ENCODE measurements at places on chromosomes 3 and 15.

DNA sequence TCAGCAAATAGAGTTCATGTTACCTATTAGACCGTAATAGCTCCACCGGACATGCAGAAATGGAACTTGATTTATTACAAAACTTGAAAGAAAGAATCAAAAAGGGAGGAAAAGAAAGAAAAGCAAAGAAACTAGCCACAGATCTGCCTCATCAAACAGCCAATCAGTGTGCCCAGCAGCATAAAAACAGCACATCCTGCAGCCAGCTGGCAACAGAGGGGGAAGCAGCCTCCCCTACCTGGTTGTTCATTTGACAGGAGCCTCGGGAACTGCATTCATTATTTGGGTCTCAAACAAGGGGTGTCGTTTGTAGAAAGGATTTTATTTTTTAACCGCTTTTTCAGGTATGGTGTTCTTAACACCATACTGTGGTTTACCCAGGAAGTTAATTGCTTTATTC lies 181.5 kb upstream of the TOPAZ1 start:
- DNase-seq: no peak

- no peak for DNase-seq
Measured at GRCh38 chr3:55585856-55586255, 98.8 kb upstream of the WNT5A start.

DNA sequence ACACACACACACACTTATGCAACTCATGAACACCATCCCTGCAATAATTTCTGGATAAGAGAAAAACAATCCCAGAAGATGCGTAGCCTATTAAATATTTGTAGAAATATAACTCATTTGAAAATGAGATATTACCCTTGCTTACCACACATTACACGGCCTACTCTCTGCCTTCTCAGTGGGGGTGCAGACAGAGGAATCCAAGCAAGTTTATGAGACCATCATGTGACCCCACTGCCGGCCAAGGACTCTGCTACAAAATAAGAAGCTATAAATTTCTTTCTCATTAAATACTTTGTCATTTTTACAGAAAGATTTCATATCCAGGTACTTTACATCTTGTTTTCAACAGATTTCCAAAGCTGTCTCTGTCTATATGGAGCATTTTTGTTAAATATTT lies 286.3 kb downstream of the ZNF385D start:
- peak; percentile 34 for DNase-seq

GRCh38 chr3:99781761-99782160 lies 35.9 kb upstream of the CMSS1 start:
- DNase-seq: no peak

- no peak for DNase-seq
Measured at GRCh38 chr3:196813903-196814302, 53.8 kb upstream of the SENP5 start.

GRCh38 chr3:180180795-180181194 lies 144.1 kb upstream of the PEX5L start:
- DNase-seq: no peak

DNA sequence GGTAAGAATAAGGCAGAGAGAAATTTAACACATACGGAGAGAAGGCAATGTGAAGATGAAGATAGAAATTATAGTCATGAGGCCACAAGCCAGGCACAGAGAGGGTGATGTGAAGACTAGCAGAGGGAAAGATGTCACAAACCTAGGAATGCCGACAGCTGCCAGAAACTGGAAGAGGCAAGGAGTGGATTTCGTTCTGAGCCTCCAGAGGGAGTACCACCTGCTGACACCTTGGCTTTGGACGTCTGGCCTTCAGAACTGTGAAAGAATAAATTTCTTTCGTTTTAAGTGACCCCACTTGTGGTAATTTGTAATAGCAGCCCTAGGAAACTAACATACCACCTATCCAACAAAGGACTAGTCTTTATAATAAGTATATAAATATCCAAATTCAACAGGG lies 5.0 kb upstream of the SGO1 start:
- DNase-seq: no peak

- no peak for DNase-seq
Measured at GRCh38 chr3:9730657-9731205, 804 bp upstream of the BRPF1 start.

DNA sequence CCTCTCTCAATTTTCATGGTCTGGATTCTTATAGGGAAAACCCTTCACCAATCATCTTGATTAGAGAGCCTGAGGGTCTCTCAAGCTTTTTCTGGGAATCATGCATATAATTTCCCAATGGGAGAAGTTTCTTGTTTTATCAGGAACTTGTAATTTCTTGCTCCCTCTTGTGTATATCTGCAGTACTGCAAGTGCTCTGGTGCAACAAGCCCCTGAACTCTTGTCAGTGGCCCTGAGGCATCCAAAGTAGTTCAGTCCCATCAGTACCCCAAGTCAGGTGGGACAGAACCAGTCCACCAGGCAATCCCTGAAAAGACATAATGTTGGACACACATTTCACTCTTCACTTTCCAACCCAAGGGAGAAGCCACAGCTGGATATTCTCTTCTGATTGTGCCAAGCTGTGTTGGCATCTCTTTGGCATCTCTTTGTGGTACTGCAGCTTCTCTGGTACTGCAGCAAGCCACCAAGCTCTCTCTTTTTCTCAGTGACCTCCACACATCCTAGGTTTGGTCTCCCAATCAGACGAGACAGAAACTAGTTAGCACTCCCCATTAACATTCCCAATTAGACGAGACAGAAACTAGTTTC lies 214.5 kb downstream of the ZIC4 start:
- no peak for DNase-seq

DNA sequence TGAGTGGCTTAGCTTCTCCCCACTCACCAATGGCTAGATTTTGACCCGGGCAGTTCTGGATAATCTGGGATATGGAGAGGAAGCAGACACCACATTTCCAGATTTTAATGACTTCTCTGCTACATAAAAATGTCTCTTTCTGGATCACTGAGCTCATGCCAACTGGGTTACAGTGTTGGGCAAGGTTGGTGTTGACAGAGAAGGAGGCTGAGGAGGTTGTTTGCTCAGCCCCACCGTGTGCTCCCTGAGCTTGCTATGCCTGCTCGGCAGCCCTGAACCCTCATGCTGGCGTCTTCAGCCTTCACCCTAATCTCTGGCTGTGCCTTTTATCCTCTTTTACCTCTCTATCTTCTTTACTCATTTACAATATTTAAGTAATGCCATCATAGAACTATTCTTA lies 53.0 kb upstream of the KPNA4 start:
- DNase-seq: no peak

DNA sequence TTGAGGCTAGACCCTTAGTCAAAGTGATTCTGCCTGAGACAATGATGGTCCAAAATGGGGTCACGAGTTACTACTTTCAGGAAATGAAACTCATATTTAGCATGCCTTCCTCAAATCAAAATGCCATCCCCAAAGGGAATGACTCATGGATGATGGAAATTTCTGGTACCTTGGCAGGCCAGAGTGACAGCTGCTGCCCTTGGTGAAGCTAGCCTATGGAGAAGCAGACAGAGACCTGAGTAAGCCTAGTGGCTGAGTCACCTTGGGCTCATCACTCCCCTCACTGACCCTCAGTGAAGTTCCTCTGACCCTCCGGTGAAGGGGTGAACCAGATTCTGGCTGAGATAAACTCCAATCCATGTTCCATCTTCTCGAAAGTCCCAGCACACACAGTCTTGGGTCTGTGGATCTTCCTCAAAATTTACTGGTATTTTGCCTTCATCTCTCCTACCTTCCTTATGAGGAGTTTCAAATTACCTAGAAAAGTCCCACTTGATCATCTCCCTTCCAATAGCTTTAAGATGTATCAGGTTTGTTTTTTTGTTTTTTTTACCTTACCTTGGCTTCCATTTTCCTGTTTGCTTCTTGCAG lies 54.5 kb upstream of the ABHD17C start:
- DNase-seq: no peak

- no peak for DNase-seq
Measured at GRCh38 chr3:140447136-140447535, 230.7 kb upstream of the TRIM42 start.

DNA sequence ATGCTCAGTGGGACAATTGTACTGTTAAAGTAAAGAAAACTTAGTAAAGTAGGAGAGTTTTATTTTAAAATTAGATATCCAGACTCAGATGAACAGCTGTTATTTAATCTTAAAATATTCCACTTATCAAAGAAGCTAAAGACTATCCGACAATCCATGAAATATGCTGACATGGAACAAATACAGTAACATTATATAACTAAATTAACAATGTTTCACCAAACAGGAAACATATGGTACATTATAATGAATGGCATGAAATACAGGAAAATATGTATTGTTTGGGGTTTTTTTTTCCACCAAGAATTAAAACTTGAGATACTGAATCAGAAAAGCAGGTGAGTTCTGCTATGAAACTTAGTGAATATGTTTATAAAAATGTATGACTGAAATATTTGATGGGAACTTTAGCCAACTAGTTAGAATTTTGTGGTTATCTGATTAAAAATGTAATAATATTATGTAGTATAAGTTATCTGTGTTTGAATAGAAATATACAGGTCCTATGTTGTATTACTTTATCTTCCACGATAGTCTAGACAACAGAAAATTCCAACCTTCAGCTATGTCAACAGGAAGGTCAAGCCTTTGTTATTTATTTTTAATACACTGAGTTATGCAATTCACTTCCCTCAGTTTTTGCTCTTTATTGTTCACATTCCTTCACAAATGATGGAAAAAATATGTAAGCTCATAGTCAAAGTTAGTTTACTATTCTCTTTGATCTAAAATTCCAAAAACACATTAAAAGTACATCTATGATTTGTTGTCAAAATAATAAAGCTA lies 72.7 kb downstream of the UACA start:
- no peak for DNase-seq

DNA sequence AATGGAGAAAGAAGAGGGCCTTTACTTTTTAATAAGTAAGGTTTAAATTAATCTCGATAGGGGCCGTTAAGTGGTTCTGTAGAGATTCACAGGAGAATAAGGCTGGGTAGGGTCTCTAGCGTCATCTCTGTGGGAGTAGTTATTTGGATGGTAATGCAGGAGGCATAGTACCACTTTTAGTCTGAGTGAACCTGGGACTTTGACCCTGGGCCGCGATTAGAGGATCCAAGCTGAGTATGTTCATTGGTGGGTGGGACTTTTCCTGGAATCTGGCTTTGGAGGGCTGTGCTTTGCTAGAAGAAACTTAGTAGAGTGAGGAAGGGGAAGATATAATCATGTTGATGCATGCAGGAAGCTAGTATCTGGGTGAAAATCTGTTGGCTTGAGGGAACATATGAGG lies 4.0 kb downstream of the LPP start:
- no peak for DNase-seq

- DNase-seq: no peak
Measured at GRCh38 chr15:38075466-38075865, 141.0 kb downstream of the TMCO5A start.

DNA sequence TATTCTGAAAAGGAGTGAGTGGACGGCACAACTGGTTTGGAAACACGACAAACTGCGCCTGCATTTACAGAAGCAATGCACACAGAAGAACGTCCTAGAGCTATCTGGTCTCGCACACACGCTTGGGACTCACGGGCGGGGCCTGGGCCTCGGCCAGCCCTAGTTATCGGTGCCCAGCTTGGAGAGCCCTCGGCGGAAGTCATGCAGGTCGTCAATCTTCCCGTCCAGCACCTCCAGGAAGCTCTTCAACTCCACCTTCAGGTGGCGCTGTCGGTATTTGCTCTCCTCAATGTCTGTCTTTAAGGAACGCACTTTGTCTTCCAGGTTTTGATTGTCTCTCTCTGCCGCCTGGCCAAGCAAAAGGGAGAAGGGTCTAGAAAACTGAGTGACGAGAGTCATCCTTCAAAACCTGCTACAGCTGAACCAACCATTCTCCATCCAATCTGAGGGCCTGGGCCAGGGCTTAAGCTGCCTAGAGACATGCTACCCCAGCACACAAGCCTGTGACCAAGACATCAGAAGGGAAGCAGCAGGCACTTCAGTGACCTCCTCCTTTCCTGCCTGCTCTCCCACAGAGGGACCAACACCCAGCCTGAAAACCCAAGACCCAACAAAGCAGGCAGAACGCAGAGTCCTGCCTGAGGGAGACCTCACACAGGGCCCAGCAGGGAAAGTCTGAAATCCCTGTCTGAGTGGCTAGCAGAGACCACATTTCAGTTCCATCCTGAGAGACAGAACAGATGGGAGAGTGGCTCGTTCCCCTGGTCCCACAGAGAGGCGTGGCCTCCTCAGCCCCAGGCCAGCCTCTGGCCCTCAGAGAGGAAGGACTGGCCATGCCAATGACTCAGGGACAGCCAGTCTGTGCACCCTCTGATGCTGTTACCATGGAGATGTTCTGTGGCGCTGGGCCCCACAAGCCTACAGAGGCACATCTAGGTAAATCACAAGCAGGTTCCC lies 40.4 kb downstream of the WHAMM start:
- peak; percentile 68 for DNase-seq

Data from left hindlimb (tissue), 1 donor.